Hematopoietic multipotent progenitor cell (in vitro differentiated cells): ENCODE measurements at places on chromosomes 11 and 22.

- no peak for DNase-seq
These were observed 49.0 kb upstream of the SERPIND1 start for GRCh38 chr22:20724676-20725454.

DNA sequence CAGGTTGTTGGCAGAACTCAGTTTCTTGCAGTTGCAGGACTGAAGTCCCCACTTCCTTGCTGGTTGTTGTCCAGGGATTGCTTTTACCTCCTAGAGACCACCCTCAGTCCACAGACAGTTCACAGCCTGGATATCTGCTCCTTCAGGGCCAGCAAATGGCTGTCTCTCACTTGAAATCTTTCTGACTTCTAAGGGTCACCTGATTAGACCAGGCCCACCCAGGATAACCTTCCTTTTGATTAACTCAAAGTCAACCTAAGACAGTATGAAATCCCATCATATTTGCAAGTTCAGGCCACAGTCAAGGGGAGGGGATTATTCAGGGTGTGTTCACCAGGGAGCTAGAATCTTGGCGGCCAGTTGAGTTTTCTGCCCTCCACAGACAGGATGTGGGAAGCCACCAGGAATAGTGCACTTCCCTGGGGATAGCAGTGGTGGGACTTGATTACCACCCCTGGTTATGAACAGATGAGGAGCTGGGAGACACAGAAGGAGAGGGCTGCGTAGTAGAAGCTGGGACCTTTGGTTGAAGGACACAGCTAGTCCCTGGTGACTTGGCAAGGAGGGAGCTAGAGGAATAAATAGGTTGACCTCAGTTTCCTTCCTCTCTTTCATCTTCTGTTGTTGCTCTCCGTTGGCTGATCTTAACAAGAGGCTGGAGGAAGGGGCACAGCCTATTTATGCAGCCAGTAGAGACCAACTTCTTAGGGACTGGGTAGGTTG, 33.4 kb downstream of the MIAT start:
- DNase-seq: no peak

DNA sequence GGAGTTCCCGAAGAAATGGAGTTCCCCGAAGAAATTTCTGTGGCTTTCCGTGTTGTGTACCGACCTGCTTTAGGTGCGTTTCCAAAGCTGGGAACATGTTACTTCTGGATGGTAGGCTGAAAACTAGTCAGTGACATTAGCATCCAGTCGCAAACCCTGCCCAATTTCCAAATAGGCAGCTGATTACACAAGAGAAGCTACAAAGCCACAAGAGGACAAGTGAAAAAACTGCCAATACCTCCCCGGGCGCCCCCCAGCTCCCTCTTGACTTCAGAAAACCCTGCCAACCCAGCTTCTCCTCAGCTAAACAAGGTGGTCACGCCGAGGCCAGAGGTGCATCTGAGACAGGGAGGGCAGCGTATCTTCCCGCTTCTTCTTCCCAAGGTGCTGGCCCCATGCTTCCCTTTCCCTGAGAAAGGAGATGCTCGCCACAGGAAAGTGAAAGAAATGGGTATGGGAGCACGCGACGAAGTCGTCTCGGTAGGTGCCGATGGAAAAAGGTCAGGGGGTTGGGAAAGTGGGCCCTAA, 551 bp downstream of the AGBL2 start:
- DNase-seq: peak; percentile 39

DNA sequence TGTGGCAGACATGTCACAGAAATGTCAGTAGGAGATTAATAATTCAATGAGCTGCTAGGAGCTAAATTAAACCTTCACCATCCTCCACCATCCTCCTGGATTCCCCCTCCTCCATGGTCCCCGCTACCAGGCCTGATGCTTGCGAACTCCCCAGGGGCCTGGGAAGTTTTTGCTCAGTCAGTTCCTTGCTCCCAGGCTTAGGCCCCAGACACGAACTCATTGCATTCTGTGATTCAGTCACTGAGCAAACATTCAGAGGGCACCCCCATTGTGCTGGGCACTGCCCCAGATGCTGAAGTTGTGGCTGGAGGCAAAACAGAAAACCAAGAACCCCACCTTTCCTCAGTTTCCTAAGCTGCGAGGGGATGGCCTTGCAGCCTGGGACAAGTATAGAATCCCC, 14.3 kb downstream of the NPTXR start:
- DNase-seq: no peak

- DNase-seq: no peak
These were observed 544.6 kb upstream of the RAG2 start for GRCh38 chr11:37142591-37142990.

DNA sequence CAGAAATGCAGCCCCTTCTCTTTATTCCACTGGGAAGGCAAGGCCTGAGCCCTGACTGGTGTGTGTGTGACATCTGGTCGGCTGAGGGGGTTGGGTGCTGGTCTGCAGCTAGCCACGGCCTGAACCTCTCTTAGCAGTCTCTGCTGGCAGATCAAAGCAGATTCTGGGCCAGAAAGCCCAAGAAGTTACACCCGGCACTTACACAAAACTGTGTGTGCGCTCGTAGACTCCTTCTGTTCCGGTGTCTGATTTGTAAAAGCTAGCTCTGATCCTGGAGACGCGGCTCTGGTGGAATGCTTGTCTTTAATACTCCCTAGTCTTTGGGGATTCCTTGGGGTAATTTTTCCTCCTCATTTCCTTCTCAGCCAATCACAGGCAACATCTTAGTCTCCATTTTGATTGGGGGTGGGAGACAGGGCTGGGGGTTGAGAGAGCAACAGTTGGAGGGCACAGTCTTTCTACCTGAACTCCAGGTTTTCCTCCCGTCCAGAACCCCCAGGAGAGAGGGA, 5.5 kb downstream of the PKNOX2 start:
- DNase-seq: no peak

- DNase-seq: no peak
These were observed 9.2 kb downstream of the RHOG start for GRCh38 chr11:3831378-3832239.

GRCh38 chr11:126327281-126328000, 23.6 kb downstream of the DCPS start:
- no peak for DNase-seq

DNA sequence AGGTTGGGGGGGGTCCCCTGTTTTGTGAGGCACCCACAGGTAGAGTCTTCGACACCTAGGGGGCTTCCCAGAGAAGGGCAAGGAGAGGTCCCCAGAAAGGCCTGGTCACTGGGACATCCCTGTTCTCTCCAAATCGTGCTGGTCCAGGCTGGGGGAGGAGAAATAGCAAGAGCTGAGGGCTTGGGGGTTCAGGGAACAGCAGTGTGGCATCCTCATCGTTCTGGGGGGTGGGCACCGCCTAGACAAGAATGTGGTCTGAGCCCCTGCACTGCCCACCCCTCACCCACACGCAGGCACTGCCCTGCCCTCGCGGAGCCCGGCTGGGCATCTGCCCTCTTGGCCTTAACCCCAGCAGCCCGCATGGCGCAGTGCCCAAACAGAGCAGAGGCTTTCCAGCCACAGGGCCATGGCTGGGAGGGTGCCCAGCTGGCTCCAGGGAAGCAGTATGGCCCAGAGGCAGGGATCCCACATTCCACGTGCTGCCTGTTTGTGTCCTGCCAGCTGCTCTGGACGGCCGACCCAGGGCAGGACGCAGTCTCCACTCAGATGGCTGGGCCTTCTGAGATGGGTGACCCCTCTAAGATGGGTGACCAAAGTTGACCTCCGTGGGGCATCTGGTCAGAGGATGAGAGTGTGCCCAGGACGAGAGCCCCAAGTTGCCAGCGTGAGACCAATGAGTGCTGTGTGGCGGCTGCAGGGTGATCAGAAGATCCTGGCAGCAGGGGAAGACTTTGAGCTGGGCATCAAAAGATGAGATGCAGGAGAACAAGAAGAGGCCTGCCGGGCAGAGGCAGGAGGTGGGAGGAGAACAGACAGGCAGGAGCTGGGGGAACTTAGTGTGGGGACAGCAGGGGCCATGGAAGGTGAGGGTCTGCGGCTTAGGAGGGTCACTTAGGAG, 14.4 kb downstream of the SCARF2 start:
- DNase-seq: no peak

GRCh38 chr11:72067266-72067665, 13.1 kb downstream of the NUMA1 start:
- no peak for DNase-seq

DNA sequence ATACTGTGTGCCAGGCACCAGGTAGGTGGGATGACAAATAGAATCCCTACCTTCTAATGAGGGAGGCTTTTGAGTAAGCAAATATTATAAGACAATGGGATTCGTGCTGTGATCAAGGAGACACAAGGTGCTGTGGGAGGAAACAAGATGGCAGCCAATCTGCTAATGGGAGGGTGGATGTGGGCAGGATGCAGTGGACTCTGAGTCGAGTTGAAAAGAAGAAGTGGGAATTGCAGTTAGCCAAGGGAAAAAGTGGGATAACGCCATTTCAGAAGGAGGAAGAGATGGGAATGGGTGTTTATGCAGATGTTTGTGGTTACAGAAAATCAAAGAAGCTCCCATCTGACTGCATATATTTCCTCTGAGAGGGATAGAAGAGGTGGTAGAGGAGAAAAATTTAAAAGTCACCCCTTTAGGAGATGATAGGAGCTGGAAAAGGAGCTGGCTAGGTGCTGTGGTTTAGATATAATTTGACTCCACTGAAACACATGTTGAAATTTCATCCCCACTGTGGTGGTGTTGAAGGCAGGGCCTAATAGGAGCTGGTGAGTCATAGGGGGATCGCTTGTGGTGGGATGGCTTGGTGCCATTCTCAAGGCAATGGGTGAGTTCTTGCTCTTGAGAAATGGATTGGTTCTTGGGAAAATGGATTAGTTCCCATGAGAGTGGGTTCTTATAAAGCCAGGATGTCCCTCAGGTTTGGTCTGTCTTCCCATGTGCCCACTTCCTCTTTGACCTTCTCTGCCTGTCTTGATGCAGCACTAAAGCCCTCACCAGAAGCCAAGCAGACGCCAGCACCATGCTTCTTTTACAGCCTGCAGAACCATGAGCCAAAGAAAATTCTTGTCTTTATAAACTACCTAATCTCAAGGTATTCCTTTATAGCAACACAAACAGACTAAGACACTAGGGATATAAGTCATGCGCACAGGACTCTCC, 30.0 kb upstream of the POU2AF1 start:
- no peak for DNase-seq

DNA sequence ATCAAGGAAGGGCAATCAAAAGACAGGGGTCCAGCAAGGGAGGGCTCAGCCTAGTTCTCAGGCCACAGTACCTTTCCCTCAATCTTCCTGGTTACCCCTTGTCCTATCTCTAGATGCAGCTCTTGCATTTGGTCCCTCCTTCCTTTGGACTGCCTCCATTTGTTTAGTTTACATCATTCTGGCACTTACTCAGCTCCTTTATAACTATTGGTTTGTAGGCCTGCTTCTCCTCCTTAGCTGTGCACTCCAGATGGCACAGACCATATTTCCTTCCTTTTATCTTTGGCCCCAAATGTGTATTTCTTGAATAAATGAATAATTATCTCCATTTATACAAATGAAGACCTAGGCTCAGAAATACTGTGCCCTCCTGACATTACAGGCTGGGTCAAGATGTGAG, 92.3 kb upstream of the AMOTL1 start:
- no peak for DNase-seq

GRCh38 chr11:31655483-31655882, 145.9 kb downstream of the ELP4 start:
- DNase-seq: no peak
